Lower leg skin (tissue), 4 donors: ENCODE measurements at places on chromosomes 5 and 9. TPM values are rescaled to one million over a fixed set of nuclear protein-coding genes. Genes with fewer than 3 reads are reported as not detected.

DNA sequence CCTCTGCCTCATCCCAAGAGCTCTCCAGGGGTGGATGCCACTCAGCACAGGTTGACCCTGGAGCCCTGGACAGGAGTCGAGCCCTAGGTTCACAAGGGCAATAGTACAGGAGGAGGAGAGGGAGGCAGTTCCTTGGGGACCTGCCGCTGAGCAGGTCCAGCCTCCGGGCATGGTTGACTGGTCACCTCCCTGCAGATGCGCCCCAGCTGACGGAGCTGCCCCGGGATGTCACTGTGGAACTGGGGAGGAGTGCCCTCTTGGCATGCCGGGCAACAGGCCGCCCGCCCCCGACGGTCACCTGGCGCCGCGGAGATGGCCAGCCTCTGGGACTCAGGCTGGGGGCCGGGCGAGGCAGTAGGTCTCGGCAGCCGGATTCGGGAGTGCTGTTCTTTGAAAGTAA, 53.7 kb downstream of the HMCN2 start:
- DNase-seq = no peak

SCAI gene
- total RNA-seq = 9.2 TPM

DNA sequence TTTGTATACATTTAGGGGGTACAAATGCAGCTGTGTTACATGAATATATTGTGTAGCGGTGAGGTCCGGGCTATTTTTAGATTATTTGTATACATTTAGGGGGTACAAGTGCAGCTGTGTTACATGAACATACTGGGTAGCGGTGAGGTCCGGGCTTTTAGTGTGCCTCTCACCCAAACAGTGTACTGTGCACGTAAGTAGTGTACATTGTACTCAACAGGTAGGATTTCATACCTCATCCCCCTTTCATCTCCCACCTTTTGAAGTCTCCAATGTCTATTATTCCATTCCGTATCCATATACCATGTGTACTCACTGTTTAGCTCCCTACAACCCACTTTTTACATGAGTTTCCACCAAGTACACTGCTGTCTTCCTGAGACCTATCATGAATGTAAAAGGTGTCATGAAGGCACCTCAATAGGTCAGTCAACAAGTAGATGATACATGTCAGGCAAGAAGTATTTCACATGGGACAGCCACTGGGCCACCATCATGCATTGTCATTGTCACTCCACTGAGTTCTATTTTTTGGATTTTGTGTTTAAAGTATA, 27.7 kb downstream of the SKP1 start:
- no peak for DNase-seq

DEPDC1B gene
- total RNA-seq = 0.13 TPM

- no peak for DNase-seq
Measured at GRCh38 chr5:55159763-55160492, at the start of gene GPX8. GPX8 (plus strand) TSS chr5:55160171; CDS start chr5:55160193, 22 bp downstream.

DNA sequence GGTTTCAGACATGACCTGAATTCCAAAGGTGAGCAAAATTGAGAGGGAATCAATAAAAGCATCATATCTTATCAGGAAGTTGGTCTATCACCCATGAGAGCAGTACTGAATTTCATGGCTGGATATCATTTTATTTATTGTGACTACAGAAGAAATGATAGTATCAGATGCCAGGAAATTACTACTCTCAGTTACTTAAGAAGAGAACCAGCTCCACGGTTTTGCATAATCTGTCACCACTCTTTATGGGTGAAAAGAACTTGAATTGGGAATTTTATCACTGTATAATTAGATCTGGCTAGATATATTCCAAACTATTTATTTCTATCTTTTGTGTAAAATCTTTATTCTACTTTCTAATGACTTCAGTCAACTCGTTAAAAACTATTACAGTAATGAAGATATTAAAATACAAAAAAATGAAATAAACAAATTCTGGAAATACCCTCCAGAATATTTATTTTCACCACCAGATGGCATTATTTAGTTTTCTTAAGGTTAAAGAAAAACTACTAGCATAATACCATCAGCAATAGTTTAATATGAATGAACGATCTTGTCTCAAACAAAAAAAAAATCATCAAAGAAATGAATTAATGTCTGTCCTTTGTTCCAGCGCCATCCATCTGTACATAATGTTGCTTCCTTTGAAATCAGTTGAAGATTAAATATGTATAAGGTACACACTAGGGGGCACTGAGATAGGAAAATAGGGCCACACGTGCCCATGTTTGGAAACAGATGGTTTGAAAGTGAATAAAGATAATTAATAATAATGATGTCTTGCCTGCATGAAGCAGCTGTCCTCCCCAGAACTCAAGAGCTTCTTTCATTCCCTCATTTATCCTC, 84.7 kb upstream of the SLCO6A1 start:
- DNase-seq = no peak

THBS4 gene
- total RNA-seq = 0.86 TPM

DNA sequence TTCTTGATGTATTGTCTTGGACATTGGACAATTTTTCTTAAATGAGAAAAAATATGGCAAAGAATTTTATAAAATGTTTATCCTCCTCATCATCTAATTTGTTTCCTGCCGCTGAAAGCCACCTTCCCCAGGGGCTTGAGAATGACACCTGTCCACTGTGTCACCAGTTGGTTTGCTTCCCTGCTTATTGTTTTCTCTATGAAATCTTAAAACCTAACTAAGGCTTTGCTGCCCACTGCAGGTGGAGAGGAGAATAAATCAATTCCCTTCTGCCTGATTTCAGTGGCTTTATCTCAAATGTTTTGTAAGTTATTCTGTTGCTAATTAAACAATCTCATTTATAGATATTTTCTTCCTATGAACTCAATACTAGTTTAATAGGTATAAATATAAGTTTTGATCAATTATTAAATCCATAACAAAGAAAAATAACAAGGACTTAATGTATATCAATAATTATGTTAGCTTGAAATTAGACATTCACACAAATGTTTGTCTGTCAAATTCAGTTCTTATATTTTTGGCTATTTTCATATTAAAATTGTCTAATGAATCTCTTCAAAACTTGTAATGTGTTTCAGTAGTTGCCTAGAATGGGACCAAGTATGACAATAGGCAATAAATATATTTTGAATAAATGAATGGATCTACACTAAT, 822.5 kb downstream of the PTPRD start:
- no peak for DNase-seq

ECSCR gene
- 10.7 TPM for total RNA-seq

SPARC gene
- total RNA-seq = 209 TPM
